Stimulated activated CD8-positive, alpha-beta memory T cell treated with anti-CD3 and anti-CD28 coated beads, Interleukin-2, amount 100 ng/mL, for 1 hour (primary cell): ENCODE measurements at places on chromosomes 16 and 17.

DNA sequence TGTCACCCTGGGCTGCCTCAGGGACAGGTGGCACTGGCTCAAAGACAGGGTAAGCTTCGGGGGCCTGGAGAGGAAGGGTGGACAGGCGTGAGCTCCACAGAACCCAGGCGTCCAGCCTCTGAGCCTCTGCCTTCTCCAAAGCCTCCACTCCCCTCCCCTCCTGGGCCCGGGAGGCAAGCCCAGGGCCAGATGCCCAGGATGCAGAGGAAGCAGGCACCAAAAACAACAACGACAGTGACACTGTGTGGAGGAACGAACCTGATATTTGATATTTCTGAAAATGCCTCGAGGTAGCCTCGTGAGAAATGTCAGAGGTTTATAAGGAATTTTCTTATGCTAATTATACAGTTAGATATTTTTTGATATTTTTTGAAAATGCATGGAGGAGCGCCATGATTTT is 6.0 kb downstream of the BCL7C start:
- DNase-seq: no peak

DNA sequence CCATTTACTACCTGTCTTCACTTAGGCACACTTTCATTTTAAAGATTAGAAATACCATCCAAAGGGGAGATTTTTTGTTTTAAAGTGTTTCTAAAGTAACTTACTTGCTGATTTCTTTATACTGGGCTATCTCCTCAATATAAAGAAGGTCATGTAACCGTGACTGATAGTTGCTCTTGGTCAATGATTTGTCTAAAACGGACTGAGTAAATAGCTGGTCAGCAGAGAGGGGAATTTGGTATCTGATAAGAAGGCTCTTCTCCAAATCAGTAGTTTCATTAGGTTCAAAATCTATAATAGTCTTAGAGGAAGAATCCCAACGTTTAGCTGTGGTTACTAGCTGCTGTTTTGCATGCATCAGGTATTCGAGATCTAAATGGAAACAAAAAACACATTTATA is 66.4 kb downstream of the HELZ start:
- no peak for DNase-seq

DNA sequence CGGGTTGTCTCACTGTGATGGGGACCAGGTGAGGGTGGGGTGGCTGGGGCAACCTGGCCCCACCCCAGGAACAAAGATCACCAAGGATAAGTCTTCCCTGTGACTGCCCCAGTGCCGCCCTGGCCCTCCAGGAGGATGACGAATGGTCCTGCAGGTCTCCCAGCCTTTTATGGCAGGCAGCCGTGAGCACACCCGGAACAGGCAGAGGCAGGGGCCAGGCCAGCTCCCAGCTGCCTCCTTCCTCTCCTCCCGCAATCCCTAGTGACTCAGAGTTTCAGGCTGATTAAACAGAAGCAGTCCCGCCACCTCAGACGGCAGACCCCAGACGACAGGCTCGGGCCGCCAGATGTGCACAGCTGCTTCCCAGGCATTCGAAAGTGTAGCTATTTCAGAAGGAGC is 13.3 kb downstream of the JUP start:
- DNase-seq: no peak

DNA sequence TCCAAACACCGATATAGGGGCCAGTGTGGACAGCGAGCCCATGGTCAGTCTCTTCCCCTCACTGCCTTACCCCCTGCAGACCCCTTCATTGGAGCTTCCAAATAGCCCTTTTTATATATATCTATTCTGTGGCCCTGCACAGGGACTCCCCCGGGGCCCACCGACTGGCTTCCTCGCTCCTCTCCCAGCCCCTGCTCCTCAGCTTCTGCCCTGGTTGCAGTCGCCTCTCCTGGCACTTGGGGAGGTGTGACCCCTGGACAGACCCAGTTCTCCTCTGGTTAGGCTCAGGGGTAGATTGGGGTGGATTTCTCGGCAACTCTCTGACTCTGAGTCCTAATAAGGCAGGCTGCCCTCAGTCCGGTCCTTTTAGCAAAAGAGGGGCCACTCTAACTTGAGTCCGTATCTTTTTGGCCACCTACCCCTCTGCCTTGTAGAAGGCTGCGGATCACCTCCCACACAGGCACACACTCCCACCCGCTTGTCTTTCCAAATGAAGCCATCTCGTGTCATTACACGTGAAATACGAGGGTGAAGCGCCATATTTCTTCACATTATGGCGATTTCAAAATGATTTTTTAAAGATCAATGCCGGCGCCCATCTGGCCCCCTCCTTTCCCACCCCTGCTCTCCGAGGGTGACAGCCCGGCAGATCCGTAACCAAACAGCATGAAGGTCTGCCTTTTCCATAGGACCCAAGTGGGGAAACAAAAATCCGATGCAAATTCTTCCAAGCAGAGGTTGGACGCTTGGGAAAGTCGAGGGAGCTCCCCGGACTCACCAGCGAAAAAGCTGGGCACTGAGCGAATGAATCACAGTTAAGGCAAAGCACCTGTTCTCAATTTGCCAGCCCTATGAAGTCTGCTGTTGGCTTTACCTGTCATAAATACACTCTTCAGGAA is 1.7 kb upstream of the HOXB9 start:
- no peak for DNase-seq

GRCh38 chr17:44279346-44279665 is 11.4 kb upstream of the SLC4A1 start:
- no peak for DNase-seq

DNA sequence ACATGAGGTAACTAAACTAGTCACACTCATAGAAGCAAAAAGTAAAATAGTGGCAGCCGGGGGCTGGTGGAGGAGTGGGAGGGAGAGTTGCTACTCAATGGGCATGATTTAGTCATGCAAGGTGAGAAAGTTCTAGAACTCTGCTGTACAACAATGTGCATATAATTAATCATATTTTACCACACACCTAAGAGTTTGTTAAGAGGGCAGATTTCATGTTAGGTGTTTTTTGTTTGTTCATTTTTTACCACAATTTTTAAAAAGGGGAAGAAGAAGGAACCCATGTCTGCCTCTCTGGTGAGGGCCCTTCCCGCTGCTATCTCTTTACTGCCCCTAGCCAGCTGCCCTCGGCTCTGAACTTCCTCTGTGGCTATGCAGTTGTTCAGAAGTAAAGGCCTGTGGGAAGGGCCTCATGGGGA is 11.2 kb downstream of the CD300LB start:
- DNase-seq: no peak

GRCh38 chr16:19991614-19992013 is 82.1 kb downstream of the GPR139 start:
- DNase-seq: no peak

DNA sequence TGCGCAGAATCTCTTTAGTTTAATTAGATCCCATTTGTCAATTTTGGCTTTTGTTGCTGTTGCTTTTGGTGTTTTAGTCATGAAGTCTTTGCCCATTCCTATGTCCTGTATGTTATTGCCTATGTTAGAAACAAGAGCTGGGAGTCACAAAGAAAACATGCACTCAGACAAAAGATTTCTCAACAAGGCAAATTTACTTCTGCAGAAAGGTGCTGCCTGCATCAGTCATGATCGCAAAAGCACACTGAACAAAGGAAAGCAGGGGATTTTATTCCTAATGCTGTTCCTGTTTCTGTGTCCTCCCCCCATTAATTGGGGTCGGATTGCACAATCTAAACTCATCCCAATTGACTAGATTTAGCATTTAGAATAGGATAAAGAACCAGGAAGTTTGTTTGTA is 55.9 kb downstream of the ATF7IP2 start:
- no peak for DNase-seq

DNA sequence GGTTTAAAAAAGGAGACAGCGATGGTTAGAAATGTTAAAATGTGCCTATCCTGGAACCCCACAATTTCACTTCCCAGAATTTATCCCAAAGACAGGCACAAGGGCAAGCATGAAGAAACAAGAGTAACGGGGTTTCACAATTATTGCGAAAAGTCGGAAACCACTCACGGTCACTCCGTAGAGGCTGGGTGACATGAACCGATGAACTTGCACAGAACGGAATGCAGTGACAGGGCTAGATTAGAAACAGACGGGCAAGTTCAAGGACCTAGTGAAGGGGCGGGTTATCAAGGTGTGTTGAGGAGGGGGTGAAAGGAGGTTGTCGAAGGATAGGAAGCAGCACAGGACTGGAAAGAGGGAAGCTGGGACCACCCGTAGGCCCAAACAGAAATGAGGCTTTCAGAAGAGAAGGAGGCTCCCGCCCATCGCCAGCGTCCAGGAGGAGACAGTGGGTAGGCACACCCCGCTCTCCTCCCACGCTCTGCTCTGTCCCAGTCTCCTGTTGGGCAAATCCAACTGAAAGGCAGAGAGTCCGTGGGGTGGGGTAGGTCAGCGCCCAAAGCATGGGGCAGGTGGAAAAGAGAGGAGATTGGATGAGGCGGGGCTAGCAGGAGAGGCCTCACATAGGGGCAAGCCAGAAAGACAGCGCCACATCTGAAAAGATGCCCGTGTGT is 47.4 kb upstream of the JPH3 start:
- no peak for DNase-seq

DNA sequence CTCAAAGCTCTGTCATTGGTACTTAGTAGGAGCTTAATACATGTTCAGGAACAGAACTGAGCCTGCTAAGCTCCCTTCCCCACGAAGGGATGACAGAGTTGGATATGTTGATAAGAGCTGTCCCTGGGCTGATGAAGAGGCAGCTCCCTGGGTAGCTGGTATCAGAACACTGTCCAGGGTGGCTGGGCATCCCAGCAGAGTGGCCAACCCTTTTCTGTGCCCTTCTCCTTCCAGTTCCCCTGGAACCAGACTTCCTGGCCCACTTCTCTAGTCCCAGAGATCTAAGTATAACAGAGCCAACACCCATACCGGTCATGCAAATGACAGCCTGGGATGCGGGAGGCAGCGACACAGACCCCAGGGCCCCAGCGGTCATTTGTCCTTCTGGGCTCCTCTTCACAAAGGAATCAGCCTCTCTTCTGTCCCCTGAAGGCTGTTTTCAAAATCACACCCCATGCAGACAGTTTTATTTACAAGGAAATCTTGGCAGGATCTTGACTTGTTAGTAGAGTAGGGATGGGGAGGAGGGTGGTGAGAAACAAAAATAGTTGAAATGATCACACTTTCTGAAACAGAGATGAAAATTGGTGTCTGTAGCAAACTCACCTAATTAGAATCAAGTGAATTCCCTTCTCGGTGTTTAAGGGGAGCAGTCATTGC is 1.4 kb upstream of the RHBDL3 start:
- DNase-seq: no peak

DNA sequence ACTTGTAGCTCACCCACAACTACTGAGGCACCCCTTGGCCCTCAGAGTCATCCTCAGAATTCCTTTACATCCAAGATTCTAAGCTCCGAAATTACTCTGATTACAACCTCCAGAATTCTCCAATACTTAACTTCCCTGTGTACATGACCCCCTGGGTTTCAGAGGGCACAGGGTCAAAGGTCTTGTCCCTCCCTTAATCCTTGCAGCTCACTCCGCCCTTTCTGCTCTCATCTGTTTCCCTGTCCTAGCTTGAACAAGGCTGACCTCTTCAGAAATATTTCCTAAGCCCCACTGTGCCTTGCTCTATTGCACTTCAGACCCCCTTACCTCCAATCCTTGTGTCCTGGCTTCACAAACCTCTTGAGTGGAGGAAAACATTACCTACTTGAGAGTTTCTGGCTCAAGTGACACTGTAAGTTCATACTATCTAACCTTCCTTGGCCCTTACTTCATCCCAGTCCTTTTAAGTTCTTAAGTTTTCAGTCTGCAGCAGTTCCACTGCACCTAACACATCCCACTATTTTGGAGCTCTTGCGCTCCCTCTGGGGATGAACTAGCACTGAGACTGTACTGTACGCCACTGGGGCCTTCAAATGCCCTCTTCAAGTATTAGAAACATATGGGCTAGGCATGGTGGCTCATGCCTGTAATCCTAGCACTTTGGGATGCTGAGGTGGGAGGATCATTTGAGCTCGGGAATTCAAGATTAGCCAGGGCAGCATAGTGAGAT is 6.2 kb downstream of the N4BP1 start:
- DNase-seq: no peak

- no peak for DNase-seq
These were observed 2.2 kb downstream of the MIEF2 start for GRCh38 chr17:18262641-18263040.

DNA sequence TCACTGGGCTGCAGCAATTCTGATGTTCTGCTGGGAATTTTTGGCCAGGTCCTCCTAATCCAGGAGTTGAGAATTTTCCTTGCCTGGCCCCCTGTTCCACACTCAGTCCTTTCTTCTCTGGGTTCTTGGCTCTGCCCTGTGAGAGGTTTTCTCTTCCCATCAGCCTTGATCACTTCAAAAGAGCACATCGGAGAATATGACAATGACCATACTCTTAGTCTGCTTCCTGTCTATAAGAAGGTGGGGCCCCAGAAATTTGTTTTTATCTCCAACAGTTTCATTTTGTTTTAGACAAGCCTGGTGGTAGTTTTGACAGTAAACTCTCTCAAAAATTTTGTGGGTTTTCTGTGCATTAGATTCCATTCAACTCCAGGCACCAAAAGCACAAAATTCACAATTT is 70.7 kb downstream of the C17orf67 start:
- no peak for DNase-seq

- DNase-seq: no peak
These were observed 31.1 kb upstream of the HELZ start for GRCh38 chr17:67276075-67276474.

DNA sequence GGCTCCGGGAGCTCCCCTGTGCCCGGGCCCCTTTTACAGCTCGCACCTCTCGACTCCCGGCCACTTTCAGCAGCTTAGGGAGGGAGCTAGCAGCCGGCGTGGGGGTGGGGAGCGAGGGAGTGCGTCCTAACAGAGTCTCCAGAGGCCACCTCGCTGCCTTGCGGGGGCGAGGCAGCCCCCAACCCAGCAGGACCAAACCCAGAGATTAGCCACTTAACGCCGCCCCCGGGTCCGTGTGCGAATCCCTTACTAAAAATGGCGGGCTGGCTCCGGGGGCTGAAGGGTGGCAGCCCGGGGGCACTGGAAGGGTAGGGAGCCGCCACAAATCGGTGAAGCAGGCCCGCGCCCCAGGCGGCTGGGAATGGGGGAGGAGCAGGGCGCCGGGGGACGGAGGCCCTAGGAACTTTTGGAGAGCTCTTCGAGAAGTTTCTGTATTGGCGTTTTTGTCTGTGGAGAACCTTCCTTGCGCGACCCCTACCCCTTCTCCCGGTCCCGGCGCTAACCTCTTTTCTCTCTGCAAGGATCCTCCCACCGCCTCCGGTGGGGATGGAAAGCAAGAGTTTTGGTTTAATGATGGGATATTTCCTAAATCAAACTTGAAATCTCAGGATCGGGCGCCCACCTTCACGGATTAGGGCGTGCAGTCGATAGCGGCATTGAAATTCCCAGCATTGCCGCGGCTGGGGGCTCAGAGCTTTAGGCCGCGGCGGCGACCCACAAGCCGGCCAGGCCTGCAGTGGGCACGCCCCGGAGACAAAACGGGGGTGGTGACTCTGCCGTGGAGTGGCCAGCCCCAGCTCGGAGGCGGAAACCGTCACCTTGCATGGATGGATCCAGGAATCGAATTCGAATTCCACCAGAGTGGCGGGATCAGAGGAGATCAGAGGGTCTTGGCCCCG is 793 bp upstream of the IRX3 start:
- DNase-seq: no peak

- DNase-seq: peak; percentile 61
These were observed at the start of gene MRTFB for GRCh38 chr16:14070877-14071575. TSS of gene MRTFB (plus strand) at chr16:14071319. CDS start at chr16:14140607, 69,288 bp downstream.
